ENCODE measurements at places on chromosomes 1 and 21. TPM values are rescaled to one million over a fixed set of nuclear protein-coding genes. Genes with fewer than 3 reads are reported as not detected.
A peak's percentile ranks its signal among the peaks of the same experiment; 100 is the strongest.

DNA sequence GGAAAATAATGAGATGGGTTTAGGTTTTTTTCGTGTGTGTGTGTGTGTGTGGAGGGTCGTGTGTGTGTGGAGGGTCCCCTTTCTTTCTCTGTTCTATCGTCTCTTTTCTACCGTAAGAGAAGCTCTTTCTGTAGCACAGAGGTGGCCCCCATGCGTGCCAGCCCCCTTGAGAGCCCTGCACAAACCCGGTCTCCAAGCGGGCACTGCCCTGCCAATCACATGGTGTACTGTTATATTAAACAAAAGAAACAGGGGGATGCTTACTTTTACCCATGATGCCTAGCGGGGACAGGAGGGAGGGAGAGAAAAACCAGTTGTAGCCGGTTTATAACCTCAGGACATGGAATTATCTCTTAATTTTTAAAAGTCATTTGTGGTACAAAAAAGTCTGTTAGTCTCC, 41.0 kb downstream of the GATAD2B start:
- no peaks in the 10 kb centered on the region for H3K27me3 ChIP-seq
- DNase-seq: no peak
- H3K36me3 ChIP-seq: no peaks in the 10 kb centered on the region
- no peak overlapping the region for H3K27ac ChIP-seq
- H3K4me1 ChIP-seq: peaks cover 43% of the 10 kb centered on the region
- H3K4me3 ChIP-seq: peak overlapping the region; percentile 23

Gene UMODL1
- total RNA-seq: not detected

- H3K27ac ChIP-seq: no peak overlapping the region
- no peaks in the 10 kb centered on the region for H3K36me3 ChIP-seq
- no peak for DNase-seq
- H3K27me3 ChIP-seq: no peaks in the 10 kb centered on the region
Observed at GRCh38 chr1:95685081-95685480, 451.1 kb downstream of the RWDD3 start.

Gene GNG4
- total RNA-seq: not detected

DNA sequence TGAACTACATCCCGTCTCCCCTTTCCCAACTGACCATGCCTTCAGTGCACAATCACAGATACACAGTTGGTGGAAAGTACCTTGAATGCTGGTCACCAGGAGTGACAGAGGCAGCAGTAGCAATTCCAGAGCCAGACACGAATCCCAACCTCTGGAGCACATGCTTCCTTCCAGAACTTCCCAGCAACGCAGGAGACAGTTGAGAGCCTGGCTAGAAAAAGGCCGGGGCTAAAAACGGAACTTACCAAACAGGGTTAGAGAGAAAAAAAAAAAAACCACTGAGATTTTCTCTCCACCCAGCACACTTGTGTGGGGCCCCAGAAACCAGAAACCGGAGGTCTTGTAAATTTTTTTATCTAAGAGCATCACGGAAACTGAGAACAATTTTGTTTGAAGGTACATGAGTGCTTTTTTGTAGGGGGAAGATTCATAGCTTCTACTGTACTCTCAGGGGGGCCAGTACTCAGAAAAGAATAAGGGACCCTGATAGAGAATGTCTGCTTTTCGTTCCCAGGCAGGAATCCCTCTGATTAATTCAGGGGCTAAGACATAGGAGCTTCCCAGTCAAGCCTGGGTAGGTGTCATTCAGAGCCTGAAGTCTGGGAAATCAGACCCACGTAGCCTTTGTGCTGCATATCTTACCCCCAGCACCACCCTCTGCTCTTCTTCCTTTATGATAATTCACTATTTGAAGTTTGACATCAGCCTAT, at the start of gene CD48:
TSS of gene CD48 (minus strand) at position 221 of the 710 bp plus-strand sequence. CDS start at position 162, 59 bp downstream.
- H3K4me3 ChIP-seq: peak within 1 kb of the TSS; percentile 16
- no peak for DNase-seq
- H3K27me3 ChIP-seq: peaks cover 2% of the 10 kb centered on the region
- no peaks in the 10 kb centered on the region for H3K4me1 ChIP-seq
- no peaks in the 10 kb centered on the region for H3K36me3 ChIP-seq

GRCh38 chr1:179591592-179592580, at the start of gene TDRD5:
Gene TDRD5, plus strand, starts transcription at chr1:179591832. Its CDS starts 784 bp downstream, at chr1:179592616.
- no peak for DNase-seq
- no peaks in the 10 kb centered on the region for H3K27me3 ChIP-seq
- no peak within 1 kb of the TSS for H3K27ac ChIP-seq

Gene LRRC39
- total RNA-seq: 227 TPM

DNA sequence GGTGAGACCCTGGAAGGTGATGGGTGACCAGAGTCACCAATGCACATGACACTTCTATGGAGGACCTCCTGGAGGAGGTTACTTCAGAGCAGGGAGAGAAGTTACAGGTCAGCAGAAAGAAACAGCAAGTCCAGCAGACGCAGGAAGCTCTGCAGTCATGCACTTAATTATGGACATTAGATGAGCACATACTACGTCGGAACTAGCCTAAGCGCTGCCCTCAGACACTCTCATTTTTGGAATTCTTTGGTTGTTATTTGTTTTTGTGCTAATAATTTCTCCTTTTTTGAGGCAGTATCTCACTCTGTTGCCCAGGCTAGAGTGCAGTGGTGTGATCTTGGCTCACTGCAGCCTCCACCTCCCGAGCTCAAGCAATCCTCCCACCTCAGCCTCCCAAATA, 93.3 kb upstream of the IFFO2 start:
- H3K36me3 ChIP-seq: no peaks in the 10 kb centered on the region
- H3K4me1 ChIP-seq: no peaks in the 10 kb centered on the region

GRCh38 chr1:52263153-52263910, 102.7 kb downstream of the CC2D1B start:
- peaks cover 1% of the 10 kb centered on the region for H3K36me3 ChIP-seq
- DNase-seq: no peak
- no peaks in the 10 kb centered on the region for H3K27me3 ChIP-seq
- no peak overlapping the region for H3K27ac ChIP-seq

DNA sequence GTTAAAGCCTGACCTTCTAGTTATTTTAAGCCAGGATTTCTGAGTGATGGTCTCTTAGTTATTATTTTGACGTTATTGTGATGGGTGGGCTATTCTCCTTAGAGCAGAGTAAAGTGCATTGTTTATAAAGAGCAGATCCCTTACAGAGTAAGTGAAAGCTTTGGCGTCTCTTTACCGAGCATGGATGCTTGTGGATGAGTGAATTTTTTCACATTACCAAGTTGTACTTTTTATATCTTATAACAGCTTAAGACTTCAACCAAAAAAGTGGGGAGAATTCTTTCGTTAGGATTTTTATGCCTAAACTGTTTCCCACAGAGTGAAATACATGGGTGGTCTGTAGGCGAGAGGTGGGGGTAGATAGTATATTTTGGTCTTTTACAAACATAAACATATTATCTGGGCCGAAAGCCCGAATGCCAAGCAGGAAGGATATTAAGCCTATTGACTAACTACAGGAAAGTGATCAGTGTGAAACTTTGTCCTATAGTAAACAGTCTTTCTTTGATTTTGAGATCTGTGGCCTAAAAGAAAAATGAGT, 279.1 kb upstream of the C1orf105 start:
- no peaks in the 10 kb centered on the region for H3K4me1 ChIP-seq
- peak overlapping the region; percentile 39 for H3K27ac ChIP-seq
- H3K4me3 ChIP-seq: peak overlapping the region; percentile 64
- H3K36me3 ChIP-seq: no peaks in the 10 kb centered on the region

DNA sequence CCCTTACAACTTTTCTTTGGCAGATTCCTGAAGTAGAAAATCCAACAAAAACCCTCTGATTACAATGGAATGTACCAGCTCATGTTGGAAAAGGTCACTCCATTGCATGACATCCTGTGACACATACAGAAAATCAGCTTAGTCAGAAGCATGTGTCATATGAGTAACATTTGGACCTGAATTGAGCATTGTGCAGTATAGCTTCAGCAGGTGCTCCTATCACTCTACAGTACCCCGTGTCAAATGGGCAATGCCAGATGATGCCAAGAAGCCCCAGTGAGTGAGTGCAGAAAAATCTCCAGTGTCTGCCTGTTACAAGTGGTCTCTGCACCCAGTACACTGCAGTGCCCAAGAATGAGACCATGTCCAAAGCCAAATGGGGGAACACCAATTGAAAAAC, 129.7 kb upstream of the RUNX1 start:
- H3K4me3 ChIP-seq: no peak overlapping the region
- DNase-seq: no peak
- H3K27ac ChIP-seq: no peak overlapping the region

Gene SPRR2B
- not detected for total RNA-seq

DNA sequence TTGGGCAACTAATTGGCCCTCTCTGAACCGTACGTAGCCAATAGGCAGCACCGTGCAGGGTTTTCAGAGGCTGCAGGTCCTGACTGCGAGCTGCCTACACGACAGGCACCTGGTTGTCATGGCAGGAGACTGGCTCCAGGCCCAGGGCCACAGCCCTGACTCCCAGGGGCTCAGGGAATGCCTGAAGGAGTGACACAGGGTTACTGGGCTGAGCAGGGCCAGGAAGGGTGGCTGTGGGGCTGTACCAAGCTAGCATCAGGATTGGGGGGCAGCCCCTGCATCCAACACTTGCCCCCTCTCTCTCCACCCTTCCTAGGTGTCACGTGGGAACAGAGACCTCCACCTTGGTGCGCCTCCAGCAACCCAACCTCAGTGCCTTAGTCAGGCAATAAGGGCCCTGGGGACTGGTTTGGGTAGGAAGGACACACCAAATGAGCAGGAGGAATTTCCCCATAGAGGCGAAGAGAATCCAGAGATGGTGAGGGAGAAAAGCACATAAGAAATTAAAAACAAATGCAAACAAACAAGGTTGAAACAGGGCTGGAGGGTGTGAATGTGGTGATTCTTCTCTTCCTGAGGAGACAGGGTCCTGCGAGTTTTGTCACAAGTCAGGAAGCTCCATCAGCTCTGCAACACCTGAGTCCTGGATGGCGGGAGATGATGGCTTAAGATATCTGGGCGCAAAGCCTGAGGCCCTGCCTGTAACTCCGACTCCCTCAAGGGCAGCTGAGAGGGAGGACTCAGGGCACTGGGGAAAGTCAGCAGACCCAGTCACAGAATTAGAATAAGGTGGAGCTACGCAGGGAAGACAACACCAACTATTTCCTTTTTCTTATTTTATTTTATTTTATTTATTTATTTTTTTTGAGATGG, 19.7 kb upstream of the RNU1-4 start:
- H3K27ac ChIP-seq: no peak overlapping the region
- peak; percentile 51 for DNase-seq
- H3K36me3 ChIP-seq: no peaks in the 10 kb centered on the region
- no peaks in the 10 kb centered on the region for H3K27me3 ChIP-seq
- no peak overlapping the region for H3K4me3 ChIP-seq
- H3K4me1 ChIP-seq: no peaks in the 10 kb centered on the region

Gene TMIGD3
- total RNA-seq: 1.1 TPM

- peak within 1 kb of the TSS; percentile 62 for H3K4me3 ChIP-seq
- H3K36me3 ChIP-seq: no peaks in the 10 kb centered on the region
- peak; percentile 48 for DNase-seq
- no peak within 1 kb of the TSS for H3K27ac ChIP-seq
- H3K4me1 ChIP-seq: peaks cover 5% of the 10 kb centered on the region
Observed at GRCh38 chr1:85048296-85049064, at the start of gene MCOLN3. Gene MCOLN3, minus strand, starts transcription at chr1:85048500. Its CDS starts 3,140 bp downstream, at chr1:85045360.

DNA sequence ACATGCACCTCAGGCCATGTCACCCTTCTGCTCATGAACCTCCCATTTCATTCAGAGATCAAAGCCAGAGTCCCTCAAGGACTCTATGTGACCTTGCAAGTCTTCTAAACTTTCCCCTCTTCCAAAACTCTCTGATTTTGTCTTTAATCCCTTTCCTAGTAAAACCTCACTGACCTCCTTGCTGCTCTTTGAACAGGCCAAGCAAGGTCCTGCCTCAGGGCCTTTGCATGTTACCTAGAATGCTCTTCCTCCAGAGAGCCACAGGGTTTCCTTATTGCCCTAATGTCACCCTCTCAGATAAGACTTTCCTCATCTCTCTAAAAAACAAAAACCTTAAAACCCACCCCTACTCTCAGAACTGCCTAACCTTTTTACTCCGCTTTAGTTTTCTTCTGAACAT, 26.6 kb downstream of the IL23R start:
- H3K27ac ChIP-seq: no peak overlapping the region
- no peak for DNase-seq
- no peaks in the 10 kb centered on the region for H3K27me3 ChIP-seq
- no peaks in the 10 kb centered on the region for H3K36me3 ChIP-seq
- no peak overlapping the region for H3K4me3 ChIP-seq

DNA sequence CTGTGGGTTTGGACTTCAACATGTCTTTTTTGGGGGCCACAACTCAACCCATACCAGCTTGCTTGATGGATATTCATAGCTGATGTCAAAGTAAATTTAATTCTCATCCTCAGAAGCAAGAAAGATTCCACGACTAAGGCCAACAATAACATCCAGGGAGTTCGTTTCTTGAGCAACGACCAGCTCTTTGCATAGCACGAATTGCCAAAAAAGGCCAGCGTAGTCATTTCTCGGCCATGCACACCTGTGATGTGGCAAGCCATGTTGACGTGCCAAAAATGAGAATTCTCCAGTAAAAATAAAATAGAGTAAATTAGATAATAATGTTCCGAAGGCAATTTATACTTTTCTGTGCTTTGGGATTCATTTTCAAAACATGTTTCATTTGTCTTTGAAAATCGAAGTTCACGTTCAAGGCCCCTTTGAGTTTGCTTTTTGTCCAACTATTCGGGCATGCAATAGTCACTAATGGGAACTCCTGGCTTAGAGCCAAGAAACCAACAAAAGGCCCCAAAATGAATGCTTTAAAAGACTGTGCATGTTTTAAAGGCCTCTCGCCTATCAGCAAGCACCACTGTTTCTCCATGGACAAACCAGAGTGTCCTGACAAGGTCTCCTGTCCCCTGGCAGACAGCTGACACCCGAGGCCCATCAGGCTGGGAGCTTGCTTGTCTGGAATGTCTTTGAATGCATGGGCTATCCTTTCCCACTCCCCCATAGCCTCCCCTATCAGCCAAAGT, 14.4 kb upstream of the IGSF5 start:
- no peak for DNase-seq
- H3K4me3 ChIP-seq: no peak overlapping the region
- no peaks in the 10 kb centered on the region for H3K27me3 ChIP-seq
- H3K36me3 ChIP-seq: no peaks in the 10 kb centered on the region
- H3K4me1 ChIP-seq: no peaks in the 10 kb centered on the region

DNA sequence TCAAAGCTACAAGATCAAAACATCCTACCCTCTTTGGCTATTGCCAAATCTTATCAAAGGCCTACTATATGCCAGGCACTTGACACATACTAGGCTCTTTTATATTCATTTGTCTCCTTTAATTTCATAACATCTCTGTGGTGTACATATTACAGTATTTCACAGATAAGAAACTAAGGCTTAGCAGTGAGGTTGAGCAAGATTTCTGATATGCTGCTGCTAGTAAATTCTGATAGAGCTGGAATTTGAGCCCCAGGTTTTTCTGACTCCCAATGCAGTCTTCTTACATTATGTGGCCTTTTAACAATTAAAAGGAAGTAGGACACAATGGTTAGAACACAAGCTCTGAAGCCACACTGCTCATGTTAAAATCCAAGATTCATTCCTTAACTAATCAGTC, 16.8 kb downstream of the CCDC185 start:
- H3K36me3 ChIP-seq: no peaks in the 10 kb centered on the region
- H3K4me1 ChIP-seq: no peaks in the 10 kb centered on the region
- DNase-seq: no peak
- H3K27me3 ChIP-seq: peaks cover 2% of the 10 kb centered on the region
- H3K4me3 ChIP-seq: no peak overlapping the region

Measured in psoas muscle (tissue), 8 donors.